ENCODE measurements at places on chromosomes 6 and 20. TPM values are rescaled to one million over a fixed set of nuclear protein-coding genes. Genes with fewer than 3 reads are reported as not detected.

The SLC22A1 gene
- total RNA-seq: 1.1 TPM

The DCDC2 gene
- not detected for total RNA-seq

The COL19A1 gene
- total RNA-seq: not detected

The PHACTR3 gene
- not detected for total RNA-seq

The SOX18 gene
- total RNA-seq: not detected

The PRND gene
- not detected for total RNA-seq
